ENCODE measurements at places on chromosomes 4 and X.

- no peak for DNase-seq
Measured at GRCh38 chrX:40088803-40089540, 8.8 kb downstream of the BCOR start.

DNA sequence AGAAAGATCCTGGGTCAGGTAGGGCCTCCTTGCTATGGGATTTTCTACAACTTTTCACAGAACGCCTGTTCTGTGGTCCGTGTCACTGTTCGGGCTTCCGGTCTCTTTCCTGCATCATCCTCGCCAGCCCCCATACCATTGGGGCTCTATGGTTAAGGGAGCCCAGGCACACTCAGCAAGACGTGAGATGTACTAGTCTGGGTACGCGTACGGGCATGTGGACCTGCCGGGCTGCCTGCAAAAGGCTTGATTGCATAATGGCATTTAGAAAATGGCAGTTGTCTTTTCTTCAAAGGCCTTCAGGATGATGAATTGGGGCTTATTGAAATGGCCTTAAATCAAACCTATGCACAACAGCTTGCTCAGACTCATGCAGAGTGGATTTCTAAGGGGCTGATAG is 86.7 kb downstream of the CNGA2 start:
- DNase-seq = no peak

DNA sequence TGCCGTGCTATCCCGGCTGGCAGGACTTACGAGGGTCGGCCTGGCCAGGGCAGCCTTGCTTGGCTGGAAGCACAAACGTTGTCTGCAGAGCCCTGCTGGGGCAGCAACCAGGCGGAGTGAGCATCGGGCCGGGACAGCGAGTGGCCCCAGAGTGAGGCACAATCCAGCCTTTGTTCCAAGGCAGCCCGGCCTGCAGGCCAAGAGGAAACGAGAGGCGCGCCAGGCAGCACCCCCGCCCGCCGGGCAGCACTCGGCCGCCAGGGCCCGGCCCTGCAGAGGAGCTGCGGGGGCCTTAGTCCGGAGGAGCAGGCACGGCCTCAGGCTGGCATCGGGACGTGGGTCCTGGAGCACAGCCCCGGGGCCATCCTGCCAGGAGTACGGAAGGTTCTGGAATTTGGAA is 24.1 kb downstream of the FGFRL1 start:
- no peak for DNase-seq

- no peak for DNase-seq
Measured at GRCh38 chr4:8281519-8282133, 12.1 kb downstream of the HTRA3 start.

- no peak for DNase-seq
Measured at GRCh38 chr4:160492181-160492580, 1389.3 kb downstream of the RAPGEF2 start.

DNA sequence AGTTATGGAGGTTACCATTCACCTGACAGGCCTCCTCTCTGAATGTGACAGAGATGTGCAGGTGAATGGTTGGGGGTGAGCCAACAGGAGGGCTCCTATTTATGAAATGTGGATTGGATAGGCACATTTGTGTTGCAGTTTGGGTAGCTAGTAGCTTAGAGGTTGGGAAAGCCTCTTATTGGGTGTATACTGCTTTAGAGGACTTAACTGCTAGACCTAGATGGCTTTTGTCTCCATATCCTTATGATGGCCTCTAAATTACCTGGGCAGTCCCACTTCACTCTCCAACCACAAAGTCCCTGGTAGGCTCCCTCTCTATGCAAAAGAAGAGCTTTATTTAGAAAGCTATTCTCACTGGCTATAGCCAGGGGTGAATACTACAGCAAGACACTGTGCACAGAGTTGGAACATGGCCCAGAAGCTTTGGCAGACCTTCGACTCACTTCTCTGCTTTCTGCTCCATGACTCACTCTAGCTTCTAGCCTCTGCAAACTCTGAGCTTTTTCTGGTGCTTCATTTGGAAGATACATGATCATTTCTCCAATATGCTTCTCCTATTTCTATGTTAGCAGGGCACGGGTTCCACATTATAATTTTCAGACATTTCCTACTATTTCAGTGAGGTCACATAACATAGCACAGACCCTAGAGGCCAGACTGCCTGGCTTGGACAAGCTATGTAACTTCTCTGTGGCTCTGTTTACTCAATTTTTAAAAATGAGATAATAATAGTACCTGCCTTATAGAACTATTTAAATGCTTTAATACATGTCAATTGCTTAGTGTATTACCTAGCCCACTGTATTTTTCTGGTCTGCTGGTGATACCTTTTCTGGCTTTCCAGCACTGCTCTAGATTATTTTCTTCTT is 6.0 kb upstream of the VGLL1 start:
- no peak for DNase-seq

DNA sequence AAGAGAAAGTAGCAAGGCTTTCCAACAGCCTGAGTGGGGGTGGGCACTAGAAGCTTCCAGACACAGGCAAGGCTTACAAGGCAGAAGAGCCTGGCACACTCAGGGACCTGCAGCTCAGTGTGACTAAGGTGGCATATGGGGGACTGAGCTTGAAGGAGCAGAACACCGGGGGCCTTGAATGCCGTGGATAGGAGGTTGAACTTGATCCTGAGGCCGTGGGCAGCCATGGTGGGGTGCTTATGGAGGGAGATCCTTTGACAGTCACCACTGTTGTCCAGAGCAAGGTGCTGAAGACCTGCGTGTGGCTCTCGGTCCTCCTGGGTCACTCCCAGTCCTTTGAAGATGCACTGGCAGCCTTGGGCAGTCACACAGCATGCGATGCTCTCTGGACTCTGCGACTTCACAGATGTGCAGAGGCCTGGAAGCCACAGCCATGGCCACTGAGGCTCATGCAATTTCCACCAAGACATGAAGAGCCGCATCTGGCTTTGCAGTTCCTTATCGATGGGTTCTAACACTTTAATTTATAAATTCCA is 18.3 kb downstream of the C4orf50 start:
- DNase-seq = no peak

GRCh38 chr4:118712872-118713271 is 27.7 kb downstream of the METTL14 start:
- DNase-seq = no peak

- DNase-seq = no peak
Measured at GRCh38 chr4:1404573-1405253, 1.5 kb downstream of the NKX1-1 start.

GRCh38 chr4:48340276-48340964 is 909 bp upstream of the SLAIN2 start:
- peak; percentile 36 for DNase-seq

- DNase-seq = no peak
Measured at GRCh38 chrX:25285598-25285997, 269.8 kb upstream of the ARX start.

DNA sequence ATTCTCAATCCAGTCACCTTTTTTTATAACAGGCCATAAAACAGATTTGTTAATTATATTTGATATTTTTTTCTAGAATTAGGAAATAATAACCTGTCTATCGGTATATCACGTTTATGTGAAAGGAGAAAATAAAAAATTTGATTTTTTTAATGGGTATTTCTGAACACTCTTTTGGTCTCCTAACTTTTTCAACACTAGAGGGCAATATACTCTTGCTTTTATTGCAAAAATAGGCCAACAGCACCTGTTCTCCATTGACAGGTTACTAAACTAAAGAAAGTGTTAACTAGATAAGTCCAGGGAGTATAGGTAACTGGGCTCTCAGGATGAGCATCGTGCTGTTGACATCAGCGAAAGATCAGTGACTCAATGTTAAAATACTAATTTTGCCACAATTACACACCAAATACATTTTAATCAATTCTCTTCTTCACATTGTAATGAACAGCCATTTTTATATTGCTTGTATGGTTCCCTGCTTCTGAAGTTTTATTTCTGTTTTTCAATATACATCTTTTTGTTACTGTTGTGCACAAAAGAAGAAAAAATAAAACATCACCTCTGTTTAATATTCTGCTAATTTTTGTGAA is 22.8 kb downstream of the NDST4 start:
- peak; percentile 2 for DNase-seq

GRCh38 chr4:67106861-67107460 is 438.3 kb downstream of the CENPC start:
- DNase-seq = no peak

DNA sequence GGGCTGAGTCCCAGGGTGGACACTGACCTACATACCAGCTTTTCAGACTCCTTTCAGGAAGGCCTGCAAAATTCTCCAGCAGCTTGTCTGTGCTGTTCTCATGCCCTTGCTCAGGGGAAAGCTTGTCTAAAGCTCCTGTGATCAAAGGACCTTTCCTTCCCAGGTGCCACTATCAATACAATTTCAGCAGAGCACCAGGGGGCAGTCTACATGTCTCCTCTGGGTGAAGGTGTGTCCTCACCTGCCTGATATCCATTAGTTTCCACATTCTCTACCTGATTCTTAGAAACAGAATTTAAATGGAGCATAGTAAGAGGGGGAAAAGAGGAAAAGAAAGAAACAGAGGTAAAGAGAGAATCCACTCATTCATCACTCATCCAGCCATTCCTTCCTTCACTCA is 114.2 kb downstream of the PPARGC1A start:
- DNase-seq = peak; percentile 3

- no peak for DNase-seq
Measured at GRCh38 chr4:8307714-8308113, 38.2 kb downstream of the HTRA3 start.

GRCh38 chrX:13498238-13498637 is 71.2 kb upstream of the EGFL6 start:
- DNase-seq = no peak

- no peak for DNase-seq
Measured at GRCh38 chrX:43876680-43877079, 5.6 kb downstream of the MAOB start.

GRCh38 chr4:153159728-153160221 is 44.5 kb upstream of the TRIM2 start:
- no peak for DNase-seq

GRCh38 chrX:143934542-143934941 is 50.7 kb downstream of the UBE2NL start:
- DNase-seq = no peak

DNA sequence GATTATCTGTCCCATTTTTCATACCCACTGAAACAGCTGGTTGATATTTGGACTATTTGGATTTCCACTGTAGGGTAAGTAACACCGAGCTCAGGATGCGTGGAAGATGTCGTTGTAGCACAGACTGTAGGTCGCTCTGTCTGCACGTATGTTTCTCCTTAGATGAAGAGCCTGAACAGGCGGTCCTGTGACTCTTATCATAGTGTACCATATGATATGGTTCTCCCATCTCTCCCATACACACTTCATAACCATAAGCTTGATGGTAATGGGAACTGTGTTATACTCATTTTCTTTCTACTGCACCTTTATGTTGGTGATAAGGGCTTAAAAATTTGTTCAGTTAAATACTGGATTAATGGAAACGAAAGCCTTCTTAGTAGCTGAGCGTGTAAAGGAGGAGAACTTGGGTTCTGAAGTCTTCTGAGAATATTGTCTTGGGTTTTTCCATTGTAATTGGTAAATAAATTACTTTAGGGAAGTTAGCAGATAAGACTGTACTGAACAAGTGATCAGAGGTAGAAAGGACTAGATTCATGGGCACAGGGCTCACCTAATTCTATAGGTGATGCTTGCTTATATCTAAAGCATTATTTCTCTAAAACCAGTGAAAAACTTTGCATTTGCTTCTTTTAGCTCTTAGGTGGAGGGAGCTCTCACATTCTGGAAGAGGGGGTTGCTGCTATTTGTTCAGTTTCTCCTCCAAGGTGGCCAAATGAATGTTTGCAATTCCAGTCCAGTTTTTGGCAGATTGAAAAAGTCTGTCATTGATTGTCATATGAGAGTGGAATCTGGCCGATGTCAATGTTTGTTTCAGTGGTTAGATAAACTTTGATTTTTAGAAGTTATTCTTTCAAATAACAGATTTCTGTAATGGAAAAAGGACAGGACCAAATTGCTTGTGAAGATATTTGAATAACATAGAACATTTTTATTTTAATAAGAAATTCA is 15.8 kb downstream of the SMAD1 start:
- no peak for DNase-seq

- no peak for DNase-seq
Measured at GRCh38 chrX:103442536-103442901, 66.2 kb downstream of the BEX3 start.

GRCh38 chr4:110518889-110519490 is 43.0 kb downstream of the ENPEP start:
- peak; percentile 22 for DNase-seq

GRCh38 chrX:117919755-117920154 is 196.9 kb downstream of the KLHL13 start:
- DNase-seq = no peak

DNA sequence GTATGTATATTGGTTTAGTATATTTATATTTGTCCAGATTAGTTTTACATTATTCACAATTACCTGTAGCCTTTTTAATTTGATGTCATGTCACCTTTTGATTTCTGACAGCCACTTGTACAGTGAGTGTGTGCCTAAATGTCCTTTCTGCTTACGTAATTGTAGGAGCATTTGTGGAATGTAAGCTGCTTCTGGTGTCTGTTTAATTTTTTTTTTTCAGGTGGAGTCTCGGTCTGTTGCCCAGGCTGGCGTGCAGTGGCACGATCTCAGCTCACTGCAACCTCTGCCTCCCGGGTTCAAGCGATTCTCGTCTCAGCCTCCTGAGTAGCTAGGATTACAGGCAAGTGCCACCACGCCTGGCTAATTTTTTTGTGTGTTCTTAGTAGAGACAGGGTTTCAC is 91.2 kb upstream of the XAGE2 start:
- DNase-seq = no peak

- peak; percentile 48 for DNase-seq
Measured at GRCh38 chr4:110837896-110838450, 215.1 kb upstream of the PITX2 start.

GRCh38 chr4:76977736-76978350 is 28.3 kb downstream of the SEPTIN11 start:
- DNase-seq = no peak

DNA sequence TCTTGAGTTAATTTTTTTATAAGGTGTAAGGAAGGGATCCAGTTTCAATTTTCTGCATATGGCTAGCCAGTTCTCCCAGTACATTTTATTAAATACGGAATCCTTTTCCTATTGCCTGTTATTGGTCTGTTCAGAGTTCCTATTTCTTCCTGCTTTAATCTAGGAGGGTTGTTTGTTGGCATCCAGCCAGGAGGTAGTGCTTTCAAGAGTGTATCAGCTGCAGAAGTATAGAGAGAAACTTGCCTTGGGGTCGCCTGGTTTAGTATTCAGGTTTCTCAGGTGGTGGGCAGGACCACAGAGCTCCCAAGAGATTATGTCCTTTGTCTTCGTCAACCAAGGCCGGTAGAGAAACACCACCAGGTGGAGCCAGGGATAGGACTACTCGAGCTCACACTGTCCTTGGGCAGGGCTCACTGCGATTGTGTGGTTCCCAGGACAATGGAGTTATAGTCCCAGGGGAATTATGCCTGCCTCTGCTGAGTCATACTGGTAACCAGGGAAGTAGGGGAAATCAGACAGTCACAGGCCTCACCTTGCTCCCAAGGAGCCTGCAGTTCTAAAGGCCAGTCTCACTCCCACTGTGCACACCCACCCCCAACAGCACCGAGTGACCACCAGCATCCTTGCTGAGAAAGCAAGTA is 168.1 kb downstream of the VSIG4 start:
- DNase-seq = peak; percentile 89

DNA sequence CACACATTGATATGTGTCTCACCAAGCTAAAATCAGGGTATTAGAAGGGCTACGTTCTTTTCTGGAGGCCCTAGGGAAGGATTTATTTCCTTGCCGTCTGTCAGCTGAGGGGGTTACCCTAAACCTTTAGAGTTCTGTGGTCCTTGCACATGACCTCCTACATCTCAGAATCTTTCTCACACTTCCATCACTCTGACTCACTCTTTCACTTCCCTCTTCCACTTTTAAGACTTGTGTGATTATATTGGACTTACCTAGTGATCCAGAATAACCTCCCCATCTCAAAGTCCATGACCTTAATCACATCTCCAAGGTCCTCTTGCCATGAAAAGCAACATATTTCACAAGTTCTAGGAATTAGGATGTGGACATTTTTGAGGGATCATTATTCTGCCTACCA is 53.6 kb upstream of the FUNDC1 start:
- no peak for DNase-seq

Data from ELF-1 (cell line).